AG08395 (cell line): ENCODE measurements at places on chromosomes 1 and 21.

GRCh38 chr1:117754061-117754969, 148.5 kb downstream of the TENT5C start:
- DNase-seq = peak; percentile 60

DNA sequence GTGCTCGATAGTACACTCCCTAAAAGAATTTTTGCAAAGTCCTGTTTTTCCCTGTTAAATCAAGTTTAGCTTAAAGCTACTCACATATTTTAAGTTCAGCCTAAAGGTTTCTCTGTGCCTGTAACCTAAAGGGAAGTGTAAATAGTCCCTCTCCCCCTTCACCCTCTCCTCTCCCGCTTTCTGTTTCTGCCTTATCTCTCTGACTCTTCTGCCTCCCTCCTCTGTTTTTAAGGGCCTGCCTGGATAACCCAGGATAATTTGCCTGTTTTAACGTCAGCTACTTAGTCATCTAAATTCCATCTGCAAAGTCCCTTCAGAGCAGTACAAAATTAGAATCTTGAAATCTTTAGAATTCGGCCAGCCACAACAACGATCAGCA, 92.6 kb downstream of the NID1 start:
- DNase-seq = peak; percentile 70

GRCh38 chr1:186307445-186307844, 67.6 kb downstream of the TPR start:
- no peak for DNase-seq

DNA sequence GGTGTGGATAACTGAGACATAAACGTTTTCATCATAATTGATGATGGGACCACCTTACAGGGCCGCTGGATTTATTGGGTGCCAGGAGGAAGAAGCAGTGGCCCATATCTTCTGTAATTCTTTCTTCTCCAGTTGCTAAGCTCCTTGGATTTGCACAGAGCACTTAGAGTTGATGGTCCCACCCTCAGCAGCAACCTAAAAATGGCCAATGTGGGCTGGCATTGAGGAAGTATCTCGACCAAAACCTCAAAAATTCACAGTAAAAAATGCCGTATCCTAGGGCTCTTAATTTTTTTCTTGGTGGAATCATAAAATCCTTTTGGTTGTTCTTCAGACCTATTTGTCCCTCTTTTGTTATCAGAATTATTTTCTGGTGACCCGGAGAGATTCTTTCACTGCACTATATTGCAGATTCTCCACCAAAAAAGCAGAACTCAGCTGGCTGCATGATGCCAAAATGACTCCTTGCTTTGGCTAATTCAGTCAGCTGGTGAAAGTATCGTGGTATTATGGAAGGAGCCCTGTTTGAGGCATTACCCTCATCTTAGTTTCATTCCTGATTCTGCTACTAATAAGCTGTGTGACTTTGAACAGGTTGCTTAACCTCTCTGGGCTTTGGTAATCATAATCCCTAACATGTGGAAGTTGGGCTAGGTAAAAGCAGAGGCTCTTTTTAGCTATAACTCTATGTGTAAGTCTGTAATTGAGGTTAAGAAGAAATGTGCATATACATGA, 27.6 kb downstream of the KIRREL1 start:
- peak; percentile 41 for DNase-seq

- DNase-seq = no peak
Observed at GRCh38 chr1:159942632-159943277, 2.7 kb downstream of the IGSF9 start.

GRCh38 chr1:80450711-80451110, 1350.0 kb upstream of the ADGRL2 start:
- DNase-seq = no peak

DNA sequence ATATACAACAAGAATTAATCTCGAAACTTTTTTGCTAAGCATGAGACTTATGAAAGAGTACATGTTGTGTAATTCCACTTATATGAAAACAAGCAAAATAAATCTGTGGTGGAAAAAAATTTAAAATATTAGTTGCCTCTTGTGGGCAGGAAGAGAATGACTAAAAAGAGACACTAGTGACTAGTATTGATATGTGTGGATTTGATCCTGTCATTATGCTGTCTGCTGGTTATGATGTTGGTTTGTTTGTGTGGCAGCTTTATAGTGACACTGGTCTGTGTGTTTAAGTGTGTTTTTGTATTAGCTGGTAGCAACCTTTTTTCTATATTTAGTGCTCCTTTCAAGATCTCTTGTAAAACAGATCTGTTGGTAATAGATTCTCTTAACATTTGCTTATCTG, 267.8 kb upstream of the NRIP1 start:
- no peak for DNase-seq

DNA sequence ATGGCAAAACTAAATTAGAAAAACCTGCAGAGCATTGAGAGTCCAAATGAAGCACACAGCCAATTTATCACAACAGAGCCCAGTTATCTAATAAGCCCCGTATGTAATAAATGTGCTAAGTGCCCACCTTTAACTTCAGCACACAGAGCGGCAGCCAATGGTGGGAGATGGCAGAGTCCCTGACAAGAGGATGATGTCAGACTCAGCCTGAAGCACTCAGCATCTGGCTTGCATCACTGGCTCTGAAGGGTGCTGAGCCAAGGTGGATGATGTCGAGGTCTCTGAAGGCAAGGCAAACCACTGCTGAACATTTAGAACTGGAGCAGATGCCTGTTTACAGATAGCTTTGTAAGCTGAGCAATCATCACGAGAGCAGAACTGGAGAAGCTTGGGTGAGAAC, 118.3 kb downstream of the NUF2 start:
- no peak for DNase-seq

GRCh38 chr1:7369866-7370265, 401.2 kb upstream of the VAMP3 start:
- DNase-seq = no peak

- no peak for DNase-seq
Observed at GRCh38 chr1:91015358-91015780, 6.5 kb downstream of the ZNF644 start.

DNA sequence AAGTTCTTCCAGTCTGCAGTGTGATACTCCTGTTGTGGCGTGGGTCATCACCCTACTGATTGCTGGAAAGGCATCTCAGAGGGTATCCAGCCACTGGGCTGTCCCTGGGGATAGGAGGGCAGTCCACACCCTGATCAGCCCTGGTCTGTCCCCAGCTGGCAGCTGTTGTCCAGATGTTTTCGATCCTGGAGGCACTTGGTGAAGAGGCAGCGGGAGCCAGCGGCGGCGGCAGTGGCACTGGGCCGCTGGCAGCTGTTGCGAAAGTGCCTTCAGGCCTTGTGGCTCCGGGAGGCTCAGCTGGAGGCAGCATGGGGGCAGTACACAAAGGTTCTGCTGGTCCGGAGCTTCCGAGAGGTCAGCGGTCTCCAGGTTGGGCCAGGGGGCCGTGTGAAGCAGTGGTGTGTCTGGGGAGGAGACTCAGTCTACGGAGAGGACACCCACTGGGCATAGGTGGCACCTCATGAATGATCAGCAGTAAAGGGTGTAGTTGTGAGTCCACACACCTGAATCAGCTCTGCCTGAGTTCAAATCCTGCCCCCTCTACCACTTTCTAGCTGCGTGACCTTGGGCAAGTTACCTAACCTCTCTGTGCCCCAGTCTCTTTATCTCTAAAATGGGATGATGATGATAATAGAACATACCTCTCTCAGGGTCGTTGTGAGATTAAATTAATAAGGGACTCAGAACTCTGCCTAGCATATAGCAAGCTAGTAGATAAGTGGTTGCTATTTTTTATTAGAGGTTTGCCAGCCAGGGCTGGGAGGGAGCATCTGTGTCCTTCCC, 6.1 kb downstream of the C1orf167 start:
- DNase-seq = peak; percentile 44

GRCh38 chr1:83554174-83554573, 444.8 kb downstream of the TTLL7 start:
- DNase-seq = no peak

GRCh38 chr21:42098957-42099505, 27.9 kb downstream of the UMODL1 start:
- DNase-seq = no peak

DNA sequence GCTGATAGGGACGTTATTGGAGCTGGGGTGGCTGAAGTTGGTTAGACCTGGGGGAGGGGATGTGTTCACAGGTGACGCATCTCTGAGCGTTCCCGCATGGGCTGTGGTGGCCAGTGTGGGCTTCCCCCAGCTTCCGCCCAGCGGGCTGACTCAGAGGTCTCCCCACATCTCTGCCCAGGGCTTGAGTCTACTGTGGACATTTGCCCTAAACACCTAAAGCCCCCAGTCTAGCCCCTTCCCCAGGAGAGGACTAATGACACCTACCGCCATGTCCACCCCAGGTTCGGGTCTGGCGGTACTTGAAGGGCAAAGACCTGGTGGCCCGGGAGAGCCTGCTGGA, 2.0 kb downstream of the AGRN start:
- no peak for DNase-seq

DNA sequence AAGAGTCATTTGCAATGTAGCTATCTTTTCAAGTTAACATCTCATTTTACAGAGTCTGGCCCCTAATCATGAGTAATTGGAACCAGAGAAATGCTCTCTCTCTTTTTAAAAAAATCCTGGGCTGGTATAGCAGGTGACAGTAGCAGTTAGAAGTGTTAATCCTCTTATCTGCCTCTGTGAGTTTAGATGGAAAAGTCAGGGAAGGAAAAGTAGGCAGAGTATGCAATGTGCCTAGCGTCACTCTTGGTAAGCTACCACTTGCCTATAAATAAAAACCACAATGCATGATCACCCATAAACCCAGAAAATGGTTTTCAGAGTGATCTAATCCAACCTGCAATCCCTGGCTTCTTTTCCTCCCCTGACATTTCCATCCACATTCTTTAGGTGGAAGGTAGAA, 43.2 kb downstream of the UTP25 start:
- DNase-seq = no peak

- DNase-seq = no peak
Observed at GRCh38 chr1:164480285-164480907, 78.6 kb upstream of the PBX1 start.

- DNase-seq = no peak
Observed at GRCh38 chr1:160826546-160826945, 30.6 kb downstream of the LY9 start.

GRCh38 chr1:62265956-62266935, 53.0 kb downstream of the KANK4 start:
- DNase-seq = no peak

- no peak for DNase-seq
Observed at GRCh38 chr1:217542837-217543236, 88.1 kb downstream of the GPATCH2 start.

DNA sequence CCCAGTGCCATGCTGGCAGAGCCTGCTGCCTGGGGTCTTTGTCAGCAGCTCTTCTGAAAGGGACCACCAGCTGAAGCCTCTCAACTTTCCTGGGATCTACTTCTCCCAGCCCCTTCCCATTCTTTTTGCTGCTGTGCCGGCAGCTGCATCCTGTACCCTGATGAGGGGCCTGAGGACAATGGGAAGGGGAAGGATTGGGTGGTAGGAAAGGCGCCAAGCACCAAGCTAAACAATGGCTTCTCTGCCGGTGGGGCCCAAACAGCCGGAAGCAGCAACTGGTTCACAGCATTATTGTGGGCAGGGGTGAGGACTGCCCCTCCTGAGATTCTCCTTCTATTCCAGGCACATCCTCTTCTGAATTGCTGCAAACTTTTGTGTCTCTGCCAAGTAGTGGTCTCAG, 5.0 kb upstream of the EFCAB14 start:
- no peak for DNase-seq

- no peak for DNase-seq
Observed at GRCh38 chr1:28521502-28522164, 15.8 kb downstream of the RCC1 start.

- DNase-seq = no peak
Observed at GRCh38 chr1:160605792-160606479, 26.6 kb upstream of the CD84 start.

DNA sequence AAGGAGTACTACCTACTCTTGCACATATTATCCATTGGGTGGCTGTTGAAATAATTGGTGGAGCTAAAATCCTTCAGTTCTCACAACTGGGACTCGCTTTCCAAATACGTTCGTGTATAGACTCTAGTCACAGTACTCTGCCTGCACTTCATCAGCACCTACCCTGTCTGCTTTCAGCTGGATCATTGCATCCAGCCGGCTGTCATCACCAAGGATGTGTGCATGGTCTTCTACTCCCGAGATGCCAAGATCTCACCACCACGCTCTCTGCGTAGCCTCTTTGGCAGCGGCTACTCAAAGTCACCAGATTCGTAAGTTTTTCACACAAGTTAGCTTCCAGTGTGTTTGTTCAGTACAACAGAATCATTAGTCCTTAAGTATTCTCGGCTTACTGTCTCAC, 37.3 kb upstream of the PGD start:
- no peak for DNase-seq

DNA sequence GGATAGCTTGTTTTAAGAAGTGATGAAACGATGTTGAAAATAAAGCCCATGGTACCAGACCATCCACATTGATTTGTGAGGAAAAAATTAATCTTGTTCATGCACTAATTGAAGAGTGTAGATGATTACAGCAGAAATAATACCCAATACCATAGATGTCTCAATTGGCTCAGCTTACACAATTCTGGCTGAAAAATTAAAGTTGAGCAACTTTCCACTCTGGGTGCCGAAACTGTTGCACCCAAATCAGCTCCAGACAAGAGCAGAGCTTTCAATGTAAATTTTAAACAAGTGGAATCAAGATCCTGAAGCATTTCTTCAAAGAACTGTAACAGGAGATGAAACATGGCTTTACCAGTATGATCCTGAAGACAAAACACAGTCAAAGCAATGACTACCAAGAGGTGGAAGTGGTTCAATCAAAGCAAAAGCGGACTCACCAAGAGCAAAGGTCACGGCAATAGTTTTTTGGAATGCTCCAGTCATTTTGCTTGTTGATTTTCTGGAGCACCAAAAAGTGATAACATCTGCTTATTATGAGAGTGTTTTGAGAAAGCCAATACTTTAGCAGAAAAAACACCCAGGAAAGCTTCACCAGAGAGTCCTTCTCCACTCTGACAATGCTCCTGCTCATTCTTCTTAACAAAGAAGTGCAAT, 16.1 kb upstream of the KCNA3 start:
- DNase-seq = no peak

GRCh38 chr1:89588480-89588879, 44.4 kb upstream of the LRRC8C start:
- DNase-seq = no peak

DNA sequence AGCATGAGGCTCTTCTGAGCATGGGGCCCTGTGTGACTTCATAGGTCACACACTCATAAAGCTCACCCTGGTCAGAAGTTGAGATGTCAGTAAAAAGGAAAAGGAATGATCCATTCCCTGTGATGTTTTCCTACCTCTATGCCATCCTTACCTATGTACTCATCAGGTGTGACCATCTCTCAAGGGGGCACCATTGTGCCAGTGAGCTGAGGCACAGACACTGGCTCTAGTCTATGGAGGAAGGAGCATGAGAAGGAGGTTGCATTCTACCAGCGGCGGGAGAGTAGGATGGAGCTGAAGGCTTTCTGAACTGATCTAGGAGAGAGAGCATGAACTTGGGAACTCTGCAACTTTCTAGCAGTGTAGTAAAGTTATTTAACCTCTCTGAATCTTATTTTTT, 65.8 kb upstream of the RGL1 start:
- no peak for DNase-seq

DNA sequence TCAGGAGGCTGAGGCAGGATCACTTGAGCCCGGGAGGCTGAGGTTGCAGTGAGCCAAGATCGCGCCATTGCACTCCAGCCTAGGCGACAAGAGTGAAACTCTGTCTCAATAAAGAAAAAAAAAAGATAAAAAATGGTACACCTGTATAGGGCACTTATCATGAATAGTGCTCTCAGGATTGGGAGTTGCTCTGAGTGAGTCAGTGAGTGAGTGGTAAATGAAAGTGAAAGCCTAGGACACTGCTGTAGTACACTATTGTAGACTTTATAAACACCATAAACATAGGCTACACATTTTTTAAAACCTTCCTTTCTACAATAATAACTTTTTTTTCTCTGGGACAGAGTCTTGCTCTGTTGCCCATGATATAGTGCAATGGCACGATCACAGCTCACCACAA, 16.8 kb downstream of the PHTF1 start:
- DNase-seq = no peak
